ENCODE measurements at places on chromosomes 12 and 14.

GRCh38 chr14:36105401-36105800, 71.1 kb downstream of the PTCSC3 start:
- DNase-seq = no peak

DNA sequence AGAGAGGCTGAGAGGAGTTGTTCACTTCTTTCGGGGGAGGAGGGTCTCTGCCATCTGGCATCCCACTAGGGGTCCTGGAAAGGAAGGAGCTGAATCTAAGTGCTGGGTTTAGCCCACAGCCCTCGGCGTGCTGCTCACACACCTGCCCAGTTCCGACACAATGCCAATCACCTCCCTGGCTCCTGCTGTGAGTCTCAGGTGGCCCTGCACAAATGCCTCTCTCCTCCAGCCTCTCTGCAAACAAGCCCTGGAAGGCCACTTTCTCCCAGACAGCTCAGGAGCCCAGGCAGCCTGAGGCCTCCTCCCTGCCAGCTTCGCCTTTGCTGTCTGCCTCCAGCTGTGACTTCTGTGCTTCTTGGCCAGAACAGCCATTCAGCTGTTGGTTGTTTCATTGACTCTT, 51.2 kb downstream of the SMIM41 start:
- no peak for DNase-seq

- DNase-seq = no peak
Observed at GRCh38 chr14:60114881-60115280, 23.2 kb downstream of the PCNX4 start.

DNA sequence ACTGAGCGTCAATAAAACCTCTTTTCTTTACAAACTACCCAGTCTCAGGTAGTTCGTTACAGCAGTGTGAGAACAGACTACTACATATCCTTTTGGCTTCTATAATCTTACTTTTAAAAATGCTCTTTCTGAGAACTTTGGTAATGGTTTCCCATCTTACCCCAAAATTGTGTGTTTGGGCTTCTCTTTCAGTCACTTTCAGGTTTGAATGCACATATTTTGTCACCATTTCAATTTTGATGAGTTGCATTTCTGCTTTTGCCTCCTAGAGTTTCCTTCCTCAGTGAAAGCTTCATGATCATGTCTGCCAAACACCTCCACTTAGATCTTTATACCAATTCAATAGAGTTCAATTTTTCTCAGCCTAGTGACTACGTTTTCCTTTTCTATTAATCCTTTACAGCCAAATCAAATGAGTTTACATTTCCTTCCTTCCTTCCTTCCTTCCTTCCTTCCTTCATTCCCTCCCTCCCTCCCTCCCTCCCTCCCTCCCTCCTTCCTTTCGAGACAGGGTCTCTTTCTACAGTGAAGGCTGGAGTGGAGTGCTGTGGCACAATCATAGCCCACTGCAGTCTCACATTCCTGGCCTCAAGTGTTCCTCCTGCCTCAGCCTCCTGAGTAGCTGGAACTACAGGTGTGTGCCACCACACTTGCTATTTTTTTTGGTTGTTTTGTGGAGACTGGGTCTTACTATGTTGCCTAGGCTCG, 124.9 kb downstream of the BCAT1 start:
- DNase-seq = no peak

- no peak for DNase-seq
Observed at GRCh38 chr14:72783741-72784140, 110.2 kb downstream of the DPF3 start.

DNA sequence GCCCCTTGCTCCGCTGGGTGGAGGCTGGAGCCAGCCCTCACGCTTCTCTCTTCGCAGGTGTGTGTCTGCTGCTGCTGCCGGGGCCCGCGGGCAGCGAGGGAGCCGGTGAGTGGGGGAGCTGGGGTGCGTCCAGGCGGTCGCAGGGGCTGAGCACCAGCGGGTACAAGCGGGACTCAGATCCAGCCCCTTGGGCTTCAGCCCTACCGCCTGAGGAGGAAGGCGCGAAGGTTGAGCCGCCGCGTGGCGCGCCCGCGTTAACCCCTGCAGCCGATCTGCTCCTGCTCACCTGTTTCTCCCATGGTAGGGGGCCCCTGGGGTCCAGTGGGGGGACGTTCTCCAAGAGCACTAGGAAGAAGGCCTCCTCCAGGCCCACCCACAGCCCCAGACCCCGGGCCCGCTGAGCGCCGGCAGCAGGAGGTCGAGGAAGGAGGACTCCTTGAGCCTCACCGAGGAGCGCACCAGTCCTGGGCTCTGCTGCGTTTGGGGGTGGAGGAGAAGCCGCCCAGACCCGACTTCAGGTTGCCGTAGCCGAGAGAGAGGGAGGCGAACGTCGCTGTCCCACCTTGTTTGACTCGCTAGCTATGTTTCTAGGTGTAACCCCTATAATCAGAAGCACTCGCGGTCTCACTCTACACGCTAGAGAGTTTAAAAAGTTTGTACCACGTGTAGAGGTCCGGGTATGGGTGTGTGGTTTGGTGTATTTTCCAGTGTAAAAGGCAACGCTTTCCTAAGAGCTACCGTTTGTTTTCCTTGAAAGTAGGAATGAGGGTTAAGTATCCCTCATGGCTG, 834 bp downstream of the COCH start:
- DNase-seq = no peak

DNA sequence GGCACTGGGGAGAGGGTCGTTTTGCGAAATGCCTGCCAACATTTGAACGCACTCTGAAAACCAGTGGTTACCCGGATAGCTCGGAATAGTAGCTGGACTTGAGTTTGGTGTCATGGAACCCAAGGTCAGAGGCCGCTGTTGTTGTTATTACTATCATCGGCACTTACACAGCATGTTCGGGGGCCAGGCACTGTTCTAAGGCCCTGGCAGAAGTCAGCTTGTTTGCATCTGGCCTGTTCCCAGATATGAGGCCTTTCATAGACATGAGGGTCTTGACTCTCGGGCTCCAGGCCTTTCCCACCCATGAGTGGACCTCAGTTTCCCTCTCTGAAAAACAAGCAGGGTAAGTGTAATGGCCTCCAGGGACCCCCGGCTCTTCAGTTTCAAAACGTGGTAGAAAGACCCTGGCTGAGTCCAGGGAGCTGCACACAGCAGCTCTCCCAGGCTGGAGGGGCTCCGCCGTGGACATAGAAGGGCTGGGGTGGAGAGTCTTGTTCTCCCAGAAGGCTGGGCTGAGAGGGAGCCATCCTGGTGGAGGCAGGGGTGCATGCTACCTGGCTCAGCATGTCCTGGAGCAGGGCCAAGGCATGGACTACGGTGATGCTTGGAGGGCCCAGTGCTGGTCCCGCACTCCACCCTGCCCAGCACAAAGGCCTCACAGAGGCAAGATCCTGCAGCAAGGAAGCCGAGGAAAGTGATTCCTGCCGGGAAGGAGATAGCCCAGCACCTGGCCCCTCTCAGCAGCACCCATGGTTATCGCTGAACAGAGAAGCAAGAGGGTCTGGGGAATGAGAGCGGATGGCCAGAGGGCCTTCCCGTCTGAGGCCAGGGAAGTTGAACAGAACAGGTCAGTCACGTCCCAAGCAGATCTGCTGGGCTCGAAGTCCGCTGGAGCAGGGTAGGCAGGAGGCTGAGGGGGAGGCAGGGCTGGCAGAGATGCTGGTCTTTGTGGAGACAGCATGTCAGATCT, 63.5 kb upstream of the C14orf180 start:
- no peak for DNase-seq

DNA sequence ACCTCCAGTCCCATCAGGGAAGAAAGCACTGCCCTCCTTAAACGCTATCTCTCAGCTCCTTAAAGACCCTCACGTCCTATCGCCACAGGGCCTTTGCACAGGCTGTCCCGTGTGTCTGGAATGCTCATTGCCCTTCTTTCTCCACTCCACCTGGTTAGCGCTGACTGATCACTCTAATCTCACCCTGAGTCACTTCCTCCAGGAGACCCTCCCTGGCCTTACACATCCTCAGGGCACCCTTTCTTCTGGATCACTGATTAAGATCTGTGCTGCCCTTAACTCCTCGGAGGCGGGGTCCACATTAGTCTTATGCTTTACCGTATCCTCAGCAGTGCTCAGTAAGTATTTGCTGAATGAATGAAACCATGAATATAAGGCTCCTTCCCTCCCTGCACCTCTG, 94.7 kb downstream of the SYNE3 start:
- DNase-seq = no peak

DNA sequence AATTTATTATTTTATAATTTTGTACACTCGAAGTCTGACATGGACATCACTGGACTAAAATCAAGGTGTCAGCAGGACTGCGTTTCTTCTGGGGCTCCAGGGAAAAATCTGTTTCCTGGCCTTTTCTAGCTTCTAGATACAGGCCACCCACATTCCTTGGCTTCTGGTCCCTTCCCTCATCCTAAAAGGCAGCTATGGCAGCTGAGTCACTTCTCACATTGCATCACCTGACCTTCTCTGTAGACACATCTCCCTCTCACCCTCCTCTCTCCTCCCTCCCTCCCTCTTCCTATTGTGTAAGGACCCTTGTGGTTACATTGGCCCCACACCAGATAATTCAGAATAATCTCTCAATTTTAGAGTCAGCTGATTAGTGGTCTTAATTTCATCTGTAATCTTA, 92.4 kb downstream of the RPS6KA5 start:
- no peak for DNase-seq
